Activated CD8-positive, alpha-beta memory T cell treated with anti-CD3 and anti-CD28 coated beads for 48 hours (primary cell): ENCODE measurements at places on chromosomes 2 and 18.

DNA sequence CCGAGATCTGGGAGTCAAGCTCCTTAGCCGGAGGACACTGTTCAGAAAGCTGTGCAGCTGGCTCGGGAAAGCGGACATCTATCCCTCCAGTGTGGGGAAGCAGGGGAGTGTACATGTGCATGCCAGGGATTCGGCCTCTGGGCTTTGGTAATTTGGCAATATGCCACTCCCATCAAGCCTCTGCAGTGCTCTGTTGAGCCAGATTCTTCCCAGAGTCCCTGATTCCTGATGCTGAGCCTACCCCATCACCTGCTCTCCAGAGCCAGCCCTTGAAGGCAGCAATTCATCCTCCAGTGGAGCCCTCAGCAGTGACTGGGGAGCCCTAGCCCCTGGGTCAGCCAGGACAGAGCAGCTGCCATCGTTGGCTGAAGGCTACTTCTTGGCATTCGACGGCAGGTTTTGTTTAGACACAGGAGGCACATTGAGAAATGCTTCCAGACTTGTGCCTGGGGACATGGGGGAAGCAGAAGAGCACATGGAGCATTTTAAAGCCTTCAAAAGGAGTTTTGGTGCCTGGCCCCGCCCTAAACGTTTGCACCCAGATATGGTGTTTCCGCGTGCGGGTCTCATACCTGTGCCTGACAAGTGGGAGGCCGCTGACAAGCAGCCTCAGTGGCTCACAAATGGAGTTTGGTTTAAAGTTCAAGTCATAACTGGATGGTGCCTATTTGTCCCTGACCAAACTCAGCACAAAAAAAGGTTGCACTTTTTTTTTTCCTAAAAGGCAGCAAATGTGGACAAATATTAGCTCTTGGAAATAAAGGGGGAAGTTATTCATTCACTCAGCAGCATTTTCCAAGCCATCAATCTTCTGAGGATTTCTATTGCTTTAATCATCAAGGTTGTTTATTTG is 272.8 kb downstream of the CYRIA start:
- DNase-seq: no peak

DNA sequence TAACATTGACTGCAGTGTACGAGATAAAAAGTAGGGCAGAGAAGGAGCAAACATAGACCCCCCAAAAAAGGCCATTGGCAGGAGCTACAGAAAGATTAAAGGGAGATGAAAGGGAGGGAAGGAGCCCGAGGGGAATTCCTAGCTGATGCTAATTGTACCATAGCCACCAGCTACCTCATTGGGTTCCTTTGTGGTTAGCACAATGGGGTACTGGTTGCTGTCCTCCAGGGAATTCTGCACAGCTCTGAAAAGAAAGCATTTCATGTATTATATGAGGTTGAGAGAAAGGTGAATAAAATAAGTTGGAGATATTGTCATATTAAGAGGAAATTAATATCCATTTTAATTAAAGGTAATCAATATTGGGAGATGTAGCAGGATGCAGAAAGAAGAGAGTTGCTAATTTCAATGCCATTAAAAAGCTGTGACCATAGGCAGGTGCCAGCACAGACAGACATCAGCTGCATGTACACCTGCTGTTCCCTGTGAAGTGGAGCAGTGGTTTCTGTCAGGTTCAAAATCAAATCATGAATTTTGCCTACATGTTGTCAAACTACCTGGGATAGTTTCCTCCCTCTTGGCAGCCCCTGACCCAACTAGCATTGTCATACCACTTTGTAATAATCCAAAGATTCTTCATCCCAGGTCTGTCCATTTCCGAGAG is 185.4 kb upstream of the DLGAP1 start:
- DNase-seq: no peak

GRCh38 chr2:163604941-163605555 is 130.8 kb downstream of the FIGN start:
- no peak for DNase-seq

GRCh38 chr2:233991196-233991595 is 59.3 kb upstream of the SPP2 start:
- no peak for DNase-seq

- DNase-seq: no peak
These were observed 68.5 kb upstream of the WDR75 start for GRCh38 chr2:189372688-189373257.

GRCh38 chr2:187994464-187995331 is 297.0 kb upstream of the GULP1 start:
- DNase-seq: no peak

GRCh38 chr2:122307763-122308162 is 552.3 kb downstream of the TSN start:
- no peak for DNase-seq

GRCh38 chr2:241105641-241106040 is 3.6 kb upstream of the MTERF4 start:
- DNase-seq: no peak

DNA sequence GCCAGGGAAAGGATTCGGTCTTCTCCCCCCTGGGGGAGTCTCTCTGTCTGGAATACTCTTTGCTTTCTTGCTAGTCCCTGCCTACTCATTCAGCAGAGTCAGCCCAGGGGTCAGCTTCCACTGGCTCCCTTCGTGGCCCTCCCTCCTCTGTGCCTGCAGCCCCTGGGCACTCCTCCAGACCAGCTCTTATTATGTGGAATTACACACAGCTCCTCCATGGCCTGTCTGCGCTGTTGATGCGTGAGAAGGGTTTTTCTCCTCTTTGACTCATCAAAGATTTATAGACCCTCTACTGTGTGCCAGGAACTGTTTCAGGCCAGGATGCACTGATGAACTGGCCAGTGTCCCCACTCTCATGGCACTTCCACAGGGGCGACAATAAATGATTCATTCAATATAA is 44.4 kb downstream of the ST8SIA5 start:
- DNase-seq: no peak

DNA sequence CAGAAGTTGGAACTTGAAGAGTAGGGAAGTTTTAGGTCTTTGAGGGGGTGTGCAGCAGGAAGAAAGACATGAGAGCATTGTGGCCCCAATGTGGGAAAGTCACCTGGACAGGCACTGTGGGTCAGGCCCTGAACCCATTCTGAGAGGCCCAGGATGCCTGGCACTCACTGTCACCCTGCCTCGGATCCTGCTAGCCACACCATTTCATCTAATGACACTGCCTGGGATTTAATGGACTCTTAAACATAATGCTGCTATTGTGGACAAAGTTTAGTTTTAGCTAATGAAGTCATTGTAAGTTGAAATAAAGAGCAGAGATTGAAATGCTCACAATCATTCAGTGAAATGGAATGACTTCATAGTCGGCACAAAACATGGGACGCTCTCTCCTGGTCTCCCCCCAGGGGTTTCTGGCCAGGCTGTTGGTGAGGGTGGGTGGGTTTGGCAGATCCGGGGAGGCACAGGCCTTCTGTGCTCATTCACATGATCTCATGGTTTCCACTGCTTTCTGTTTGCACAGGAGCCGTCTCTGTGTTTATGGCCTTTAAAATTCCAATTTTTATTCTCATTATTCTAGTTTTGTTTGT is 141.8 kb upstream of the KLHL29 start:
- DNase-seq: no peak

GRCh38 chr2:150062416-150062815 is 425.1 kb downstream of the RND3 start:
- DNase-seq: no peak

DNA sequence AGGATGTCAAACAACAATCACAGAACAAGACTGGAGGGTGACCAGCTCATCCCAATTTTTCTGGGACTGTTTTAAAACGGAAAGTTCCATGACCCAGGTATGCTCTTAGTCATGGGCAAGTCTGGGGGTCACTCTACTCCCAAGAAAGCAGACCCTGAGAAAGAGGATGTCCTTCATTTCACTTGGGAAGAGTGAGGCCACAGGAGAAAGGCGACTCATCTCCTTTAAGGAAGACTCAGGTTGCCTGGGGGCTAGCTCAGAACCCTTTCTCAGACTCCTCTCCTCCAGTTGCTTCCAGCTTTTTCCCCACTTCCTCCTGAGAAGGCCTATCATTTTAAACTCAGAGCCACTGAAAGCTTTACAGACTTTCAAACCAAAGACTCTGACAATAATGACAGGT is 9.3 kb downstream of the RNF152 start:
- no peak for DNase-seq

DNA sequence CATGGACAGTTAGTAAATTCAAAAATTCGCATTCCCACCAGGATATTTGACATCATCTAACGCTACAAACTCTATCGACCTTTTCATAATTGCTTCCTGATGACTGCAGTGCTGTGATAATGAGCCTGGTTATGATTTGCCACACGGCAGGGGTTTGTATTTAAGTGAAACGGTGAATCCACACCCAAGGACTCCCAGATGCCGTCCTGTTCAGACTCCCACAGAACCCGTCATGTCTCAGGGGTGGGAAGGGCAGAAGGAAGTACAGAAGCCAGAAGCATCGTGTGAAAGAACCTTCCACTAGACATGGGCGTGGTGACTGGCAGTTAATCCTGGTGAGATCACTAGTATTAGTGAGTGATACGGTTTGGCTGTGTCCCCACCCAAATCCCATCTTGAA is 91.2 kb upstream of the TMEM18 start:
- no peak for DNase-seq

GRCh38 chr2:180046776-180047175 is 39.7 kb upstream of the CWC22 start:
- DNase-seq: no peak

DNA sequence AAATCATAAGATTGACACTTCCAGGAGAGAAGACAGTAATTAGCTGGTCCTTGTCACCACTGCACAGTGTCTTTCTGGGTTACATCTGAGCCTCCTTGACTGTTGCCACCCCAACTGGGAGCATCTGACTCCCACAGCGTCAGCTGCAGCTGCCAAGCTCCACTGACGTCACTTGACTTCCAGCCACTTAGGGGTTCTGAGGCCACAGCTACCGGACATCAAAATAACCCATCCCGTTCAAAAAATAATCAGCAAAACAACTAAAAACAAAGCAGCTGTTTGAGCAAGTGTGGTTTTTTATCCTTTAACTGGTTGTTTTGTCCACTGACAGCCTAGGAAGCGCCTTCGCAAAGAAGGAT is 206.5 kb upstream of the AGAP1 start:
- DNase-seq: no peak
